Skin of body (tissue), 3 donors: ENCODE measurements at places on chromosomes 6 and 20.

DNA sequence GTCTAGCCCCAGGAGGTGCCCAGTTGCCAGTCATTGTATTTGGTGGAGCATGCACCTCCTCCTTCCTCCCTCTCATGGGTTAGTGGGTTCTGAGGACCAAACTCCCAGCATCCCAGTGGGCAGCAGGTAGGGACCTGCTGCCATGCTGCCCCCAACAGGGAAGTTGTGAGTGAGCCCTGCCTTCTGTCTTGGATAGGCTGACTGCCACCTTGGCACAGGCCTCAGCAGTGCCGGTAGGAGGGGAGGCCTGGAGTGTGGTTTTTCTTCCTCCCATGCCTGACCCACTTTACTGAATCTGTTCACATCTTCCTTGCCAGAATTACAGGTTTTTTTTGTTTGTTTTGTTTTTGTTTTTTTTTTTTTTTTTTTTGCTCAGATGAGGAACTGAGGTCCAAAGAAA, 24.5 kb downstream of the PLCG1 start:
- DNase-seq = no peak

GRCh38 chr6:34339432-34339831, 53.0 kb downstream of the NUDT3 start:
- DNase-seq = no peak

GRCh38 chr20:10328897-10329255, 105.1 kb downstream of the MKKS start:
- no peak for DNase-seq

GRCh38 chr6:138264372-138264880, 46.1 kb upstream of the PBOV1 start:
- no peak for DNase-seq

- DNase-seq = no peak
Measured at GRCh38 chr20:1376408-1377270, 16.2 kb downstream of the FKBP1A start.

- no peak for DNase-seq
Measured at GRCh38 chr6:134654751-134655150, 295.1 kb downstream of the ALDH8A1 start.

- DNase-seq = no peak
Measured at GRCh38 chr20:36632487-36633284, 13.3 kb downstream of the SLA2 start.

DNA sequence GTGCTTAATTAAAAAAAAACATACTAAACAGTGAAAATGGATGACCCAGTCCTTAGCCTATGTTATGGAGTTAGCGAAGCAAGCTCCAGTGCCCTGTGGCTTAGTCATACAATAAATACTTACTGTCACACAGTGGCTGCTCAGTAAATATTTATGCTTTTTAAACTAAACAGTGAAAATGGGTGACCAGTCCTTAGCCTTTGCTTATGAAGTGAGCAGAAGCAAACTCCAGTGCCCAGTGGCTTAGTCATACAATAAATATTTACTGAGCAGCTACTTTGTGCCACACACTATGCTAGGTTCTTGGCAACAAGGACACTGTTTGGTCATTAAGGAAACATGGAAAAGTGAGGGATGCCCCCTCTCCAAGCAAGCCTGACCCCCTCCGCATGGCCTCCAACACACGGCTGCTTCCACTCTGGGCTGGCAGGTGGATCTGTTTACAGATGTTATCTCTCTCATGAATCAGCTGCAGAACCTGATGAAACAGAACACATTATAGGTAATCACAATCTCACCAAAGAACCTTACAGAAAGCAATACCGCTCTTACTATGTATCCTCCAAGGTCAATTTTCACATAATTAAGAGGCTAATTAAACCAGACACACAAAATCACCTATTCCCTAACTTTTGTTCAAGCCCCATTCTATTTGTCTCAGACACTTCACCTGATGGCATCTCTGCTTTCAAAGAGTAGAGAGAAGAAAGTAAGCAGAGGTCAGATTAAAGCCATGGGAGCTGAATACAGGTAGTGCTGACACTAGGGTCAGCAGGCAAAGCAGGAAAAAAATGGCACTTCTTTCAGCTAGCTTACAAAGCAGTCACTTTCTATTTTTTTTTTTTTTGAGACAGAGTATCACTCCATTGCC, 27.3 kb downstream of the CDK5RAP1 start:
- DNase-seq = no peak

DNA sequence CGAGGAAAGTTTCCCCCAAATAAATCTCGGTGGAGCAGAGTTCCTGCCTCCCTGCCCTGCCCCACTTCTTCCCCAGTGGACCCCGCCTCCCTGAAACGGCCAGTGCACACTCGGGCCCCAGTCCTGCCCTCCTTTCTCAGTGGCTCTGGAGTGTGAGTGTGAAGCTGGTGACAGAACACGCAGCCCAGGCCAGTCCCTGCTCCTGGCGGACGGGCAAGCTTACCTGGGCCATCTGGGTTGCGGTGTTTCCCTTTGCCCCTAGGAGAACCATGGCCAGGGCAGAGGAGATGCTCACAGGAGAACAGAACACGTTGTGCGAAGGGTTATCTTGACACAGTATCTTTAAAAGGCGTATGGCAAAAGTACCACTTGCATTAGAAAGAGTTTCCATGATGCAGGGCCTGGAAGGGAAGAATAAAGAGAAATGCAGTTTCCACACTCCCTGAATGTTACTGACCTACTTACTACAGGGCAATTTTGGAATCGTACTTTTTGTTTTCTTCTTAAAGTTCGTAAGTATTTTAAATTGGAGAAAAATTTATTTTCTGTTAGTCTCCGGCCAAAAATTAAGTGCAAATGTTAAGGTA, 2.8 kb downstream of the SERPINB9 start:
- DNase-seq = no peak

- no peak for DNase-seq
Measured at GRCh38 chr6:105135056-105135455, 44.8 kb downstream of the POPDC3 start.

DNA sequence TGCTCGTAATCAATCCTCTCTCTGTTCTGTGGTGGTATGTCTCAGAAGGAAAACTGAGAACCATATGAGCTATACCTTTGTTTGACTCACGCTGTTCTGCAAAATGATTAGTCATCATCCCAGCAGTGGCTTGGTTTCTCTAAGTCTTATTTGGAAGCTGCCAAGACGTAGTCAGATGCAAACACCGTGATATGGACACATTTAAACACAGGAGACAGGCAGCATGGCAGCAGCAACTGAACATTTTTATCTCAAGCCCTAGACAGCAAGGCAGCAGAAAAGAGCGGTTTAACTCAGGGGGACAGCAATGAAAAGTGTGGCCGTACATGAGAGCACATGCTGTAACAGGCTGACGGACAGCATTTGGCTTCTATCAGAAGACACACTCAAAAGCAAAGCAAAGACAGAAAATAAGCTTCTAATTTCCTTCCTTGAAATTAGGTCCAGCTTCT, 1295.1 kb downstream of the EPHA7 start:
- peak; percentile 41 for DNase-seq

DNA sequence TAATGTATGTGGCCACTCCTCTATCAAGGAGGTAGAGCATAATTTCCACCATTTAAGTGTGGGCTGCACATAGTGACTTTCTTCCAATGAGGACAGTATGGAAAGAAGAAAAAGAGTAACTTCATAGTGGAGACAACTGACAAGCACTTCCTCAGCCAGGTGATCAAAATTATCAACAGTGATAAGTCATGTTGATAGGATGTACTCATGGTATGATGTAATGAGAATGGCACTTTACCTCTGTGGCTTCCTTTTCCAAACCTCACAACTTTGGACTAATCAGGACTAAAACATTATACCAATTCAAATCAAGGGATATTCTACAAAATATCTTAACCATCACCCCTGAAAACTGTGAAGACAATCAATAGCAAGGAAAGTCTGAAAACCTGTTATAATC, 302.3 kb upstream of the CITED2 start:
- DNase-seq = no peak

DNA sequence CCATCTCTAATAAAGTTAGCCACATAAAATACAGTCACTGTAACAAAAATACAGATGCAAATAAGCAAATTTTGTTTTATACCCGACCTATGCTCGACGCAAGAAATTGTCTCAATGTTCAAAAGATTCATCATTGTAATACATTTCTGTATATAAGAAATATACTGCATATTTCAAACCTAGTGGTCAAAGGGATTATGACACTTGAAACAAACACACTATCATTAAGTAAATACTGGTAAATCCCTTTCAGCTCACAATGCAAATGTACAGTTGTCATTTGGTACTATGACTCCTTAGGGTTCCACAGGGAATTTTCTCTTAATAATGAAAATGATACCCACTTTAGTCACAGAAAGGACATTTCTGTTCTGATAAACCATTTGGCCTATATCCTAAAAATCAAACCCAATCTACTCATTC, 2.2 kb downstream of the HIVEP2 start:
- peak; percentile 28 for DNase-seq

DNA sequence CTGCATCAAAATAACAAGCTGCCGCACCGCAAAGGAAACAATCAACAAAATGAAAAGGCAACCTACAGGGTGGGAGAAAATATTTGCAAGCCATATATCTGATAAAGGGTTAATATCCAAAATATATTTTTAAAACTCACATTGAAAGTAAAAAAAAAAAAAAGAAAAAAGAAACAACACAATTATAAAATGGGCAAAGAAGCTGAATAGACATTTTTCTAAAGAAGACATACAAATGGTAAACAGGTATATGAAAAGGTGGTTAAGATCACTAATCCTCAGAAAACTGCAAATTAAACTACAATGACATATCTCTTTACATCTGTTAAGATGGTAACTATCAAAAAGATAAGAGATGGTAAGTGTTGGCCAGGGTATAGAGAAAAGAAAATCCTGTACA, 105.4 kb upstream of the LY86 start:
- no peak for DNase-seq

DNA sequence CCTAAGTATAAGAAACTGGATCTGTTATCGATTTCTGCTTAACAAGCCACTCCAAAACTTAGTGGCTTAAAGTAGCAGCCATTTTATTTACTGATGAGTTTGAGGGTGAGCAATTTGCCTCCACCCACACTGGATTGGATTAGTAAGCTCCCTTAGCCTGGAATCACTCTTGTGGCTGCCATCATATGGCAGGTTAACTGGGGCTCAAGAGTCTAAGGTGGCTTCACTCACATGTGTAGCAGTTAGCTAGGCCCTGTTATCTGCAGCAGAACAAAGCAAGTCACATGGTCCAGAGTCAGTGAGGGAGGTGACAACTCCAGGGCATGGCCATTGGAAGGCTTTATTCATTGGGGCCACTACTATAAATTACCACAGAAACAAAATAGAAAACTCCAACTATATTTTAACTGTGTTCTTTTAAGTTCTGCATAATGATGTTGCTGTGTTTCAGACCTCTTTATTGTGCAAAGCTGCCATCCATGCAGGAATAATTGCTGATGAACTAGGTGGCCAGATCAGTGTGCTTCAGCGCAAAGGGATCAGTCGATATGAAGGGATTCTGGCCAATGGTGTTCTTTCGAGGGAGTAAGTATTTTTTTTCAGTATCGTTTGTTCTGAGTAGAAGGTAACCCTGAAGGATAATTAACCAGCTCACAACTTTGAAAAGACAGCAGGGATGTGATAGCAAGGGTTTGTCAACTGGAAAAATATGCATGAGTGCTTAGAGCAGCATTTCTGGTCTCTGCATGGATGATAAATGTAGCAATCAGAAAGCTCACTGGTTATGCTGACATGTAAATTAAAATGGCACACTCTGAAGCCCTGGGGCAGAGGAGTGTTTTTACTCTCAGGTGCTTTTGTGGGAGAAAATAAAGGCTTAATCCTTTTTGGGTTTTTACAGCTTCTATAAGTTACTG, 49.6 kb downstream of the DCBLD1 start:
- DNase-seq = no peak

DNA sequence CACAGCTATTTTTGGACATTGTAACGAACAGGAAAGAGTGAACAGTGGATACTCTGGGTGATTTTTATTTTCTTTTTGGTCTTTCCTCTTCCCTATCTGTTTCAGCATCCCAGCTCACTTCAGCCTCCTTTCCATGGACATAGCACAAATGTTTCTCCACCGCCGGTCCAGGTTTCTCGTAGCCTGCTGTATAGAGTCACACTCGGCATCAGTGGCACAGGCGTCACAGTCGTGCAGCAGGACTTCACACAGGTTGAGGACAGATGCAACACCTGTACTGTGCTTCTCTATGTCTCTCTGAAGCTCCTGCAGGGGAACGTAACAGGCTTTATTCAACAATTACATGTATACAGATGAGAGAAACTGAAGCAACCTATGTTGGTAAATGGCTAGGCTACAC, 348.3 kb downstream of the ESR1 start:
- DNase-seq = no peak

DNA sequence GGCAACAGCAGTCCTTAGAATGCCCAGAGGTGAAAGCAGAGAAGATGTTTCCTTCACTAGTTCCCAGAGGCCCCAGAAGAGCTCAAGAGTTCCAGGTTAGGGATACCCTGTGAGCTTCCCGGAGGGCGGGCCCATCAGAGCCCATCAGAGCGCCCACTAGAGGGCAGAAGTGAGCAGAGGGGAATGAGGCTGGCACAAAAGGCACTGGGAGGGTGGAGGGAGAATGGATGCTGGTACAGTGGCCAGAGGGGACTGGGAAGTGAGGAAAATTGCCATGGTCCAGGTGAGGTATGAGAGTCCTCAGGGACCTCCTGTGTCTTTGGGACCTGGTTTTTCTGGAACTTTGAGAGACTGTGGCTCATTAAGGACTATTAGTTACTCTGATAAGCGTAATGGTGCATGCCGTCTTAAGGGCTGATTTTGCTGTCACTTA, 57.3 kb downstream of the LINC00237 start:
- DNase-seq = no peak

DNA sequence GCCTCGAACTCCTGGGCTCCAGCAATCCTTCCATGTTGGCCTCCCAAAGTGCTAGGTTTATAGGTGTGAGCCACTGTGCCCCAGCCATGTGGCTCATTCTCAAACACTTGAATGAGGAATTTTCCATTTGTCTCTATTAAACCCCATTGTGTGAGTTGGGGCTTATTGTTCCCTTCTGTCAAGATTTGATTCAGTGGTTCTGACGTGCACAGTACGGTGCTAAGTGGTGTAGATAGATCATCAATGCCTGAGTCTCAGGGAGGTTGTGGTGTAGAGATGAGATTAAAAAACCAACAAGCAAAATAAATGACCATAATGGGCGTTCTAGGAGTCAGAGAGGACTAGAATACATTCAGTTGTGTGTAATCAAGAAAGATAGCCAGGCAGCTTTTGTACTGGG, 335.6 kb downstream of the PRL start:
- DNase-seq = no peak

GRCh38 chr6:14917109-14917910, 328.6 kb upstream of the JARID2 start:
- DNase-seq = no peak

- DNase-seq = no peak
Measured at GRCh38 chr20:8963330-8963729, 105.6 kb upstream of the PLCB4 start.

- no peak for DNase-seq
Measured at GRCh38 chr20:22986601-22987000, 48.5 kb upstream of the SSTR4 start.

- peak; percentile 72 for DNase-seq
Measured at GRCh38 chr6:16430391-16431089, 192.2 kb downstream of the GMPR start.

DNA sequence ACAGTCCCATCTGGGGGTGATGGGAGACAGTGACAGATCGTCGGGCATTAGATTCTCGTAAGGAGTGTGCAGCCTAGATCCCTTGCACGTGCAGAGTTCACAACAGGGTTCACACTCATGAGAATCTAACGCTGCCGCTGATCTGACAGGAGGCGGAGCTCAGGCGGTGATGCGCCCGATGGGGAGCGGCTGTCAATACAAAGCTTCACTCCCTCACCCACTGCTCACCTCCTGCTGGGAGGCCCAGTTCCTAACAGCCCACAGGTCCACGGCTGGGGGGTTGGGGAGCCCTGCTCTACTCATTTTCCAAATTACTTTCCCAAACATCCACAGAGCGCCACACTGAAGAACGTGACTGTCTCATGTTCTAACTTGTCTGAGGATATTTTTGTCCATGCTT, 25.3 kb downstream of the CTCFL start:
- no peak for DNase-seq
